ENCODE measurements at places on chromosomes 4 and X.

GRCh38 chrX:10828640-10829039, 208.3 kb upstream of the MID1 start:
- no peak for DNase-seq

- no peak for DNase-seq
Measured at GRCh38 chrX:48478806-48479205, 2.8 kb downstream of the FTSJ1 start.

DNA sequence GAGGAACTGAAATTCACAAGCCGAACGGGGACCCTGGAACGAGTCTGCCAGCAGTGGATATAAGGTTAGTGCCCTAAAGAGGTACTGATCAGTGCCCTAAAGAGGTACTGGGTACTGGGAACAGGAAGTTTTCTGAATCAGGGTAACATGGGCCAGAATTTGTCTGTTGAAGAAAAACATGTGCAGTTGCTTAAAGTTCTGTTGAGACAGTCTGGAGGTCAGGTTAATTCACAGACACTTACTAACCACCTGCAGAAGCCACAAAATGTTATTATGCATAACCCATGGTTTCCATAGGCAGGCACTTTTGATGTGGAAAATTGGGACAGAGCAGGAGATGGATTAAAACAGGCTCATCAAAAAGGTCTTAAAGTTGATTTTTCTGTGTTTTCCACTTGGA, 17.9 kb downstream of the SPIN2B start:
- DNase-seq = no peak

- no peak for DNase-seq
Measured at GRCh38 chrX:153731117-153731844, 6.6 kb downstream of the ABCD1 start.

GRCh38 chr4:172578712-172579111, 589.9 kb upstream of the GALNT7 start:
- DNase-seq = no peak

DNA sequence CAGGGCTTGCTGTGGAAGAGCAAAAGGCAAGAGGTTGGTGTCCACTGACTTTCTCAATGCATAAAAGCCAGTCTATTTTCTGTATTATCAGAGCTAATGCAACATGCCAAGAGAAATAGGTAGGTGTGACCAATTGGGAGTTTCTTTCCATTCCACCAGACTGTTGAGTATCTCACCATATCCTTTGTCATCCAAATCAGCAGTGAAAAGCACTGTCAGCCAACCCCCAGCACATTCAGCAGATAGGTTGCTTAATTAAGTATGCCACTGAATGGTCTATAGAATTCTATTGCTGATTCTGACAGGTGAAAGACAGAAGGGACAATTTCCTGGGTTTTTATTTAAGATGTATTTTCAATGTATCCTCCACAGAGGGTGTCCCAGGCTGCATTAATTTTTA, 139.8 kb downstream of the HS6ST2 start:
- DNase-seq = no peak

DNA sequence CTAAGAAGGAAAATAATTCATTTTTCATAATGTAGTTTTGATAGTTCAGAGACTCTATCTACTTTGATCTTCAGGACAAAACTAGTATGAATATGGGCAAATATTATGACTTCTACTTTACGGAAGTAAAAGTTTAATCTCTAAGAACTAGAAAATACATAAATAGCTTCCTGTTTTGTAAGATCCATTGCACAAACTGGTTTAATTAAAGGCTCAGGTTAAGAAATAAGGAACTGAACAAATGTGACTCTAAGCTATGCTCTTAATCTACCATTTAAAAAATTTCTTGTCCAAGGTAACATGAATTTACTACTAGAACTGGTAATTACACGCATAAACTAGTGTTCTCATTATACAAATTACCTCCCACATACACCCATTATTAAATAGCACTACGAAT, 360.6 kb downstream of the INPP4B start:
- DNase-seq = no peak

DNA sequence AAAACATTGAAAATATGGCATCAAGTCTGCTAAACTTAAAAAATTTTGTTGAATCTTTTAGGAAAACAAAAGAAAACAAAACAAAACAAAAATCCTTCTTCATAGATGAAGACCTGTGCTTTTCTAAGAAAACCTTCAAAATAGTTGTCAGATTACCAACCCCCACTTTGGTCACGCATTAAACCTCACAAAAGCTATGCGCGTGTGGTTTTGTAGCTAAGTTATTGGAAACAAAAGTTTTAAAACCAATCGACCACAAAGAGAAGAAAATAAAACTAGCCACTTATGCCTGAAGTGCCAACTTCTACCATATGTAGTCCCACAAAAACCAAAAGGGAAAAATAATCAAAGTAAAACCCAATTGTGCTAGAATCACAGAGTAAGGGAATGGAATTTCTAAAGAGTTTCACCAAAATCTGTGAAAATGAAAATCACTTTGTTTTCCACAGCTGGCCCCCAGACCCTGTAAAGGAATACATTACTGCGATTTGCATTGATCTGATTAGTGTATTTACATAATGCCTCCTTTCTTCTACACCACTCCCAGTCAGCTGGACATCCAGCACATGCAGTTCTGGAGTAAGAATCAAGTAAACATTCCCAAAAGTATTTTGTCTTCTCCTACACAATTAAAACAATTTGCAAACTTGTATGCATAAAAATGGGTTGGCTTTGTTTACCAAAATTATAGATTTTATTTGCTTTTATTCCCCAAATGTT, 330.1 kb upstream of the DKK2 start:
- peak; percentile 37 for DNase-seq

DNA sequence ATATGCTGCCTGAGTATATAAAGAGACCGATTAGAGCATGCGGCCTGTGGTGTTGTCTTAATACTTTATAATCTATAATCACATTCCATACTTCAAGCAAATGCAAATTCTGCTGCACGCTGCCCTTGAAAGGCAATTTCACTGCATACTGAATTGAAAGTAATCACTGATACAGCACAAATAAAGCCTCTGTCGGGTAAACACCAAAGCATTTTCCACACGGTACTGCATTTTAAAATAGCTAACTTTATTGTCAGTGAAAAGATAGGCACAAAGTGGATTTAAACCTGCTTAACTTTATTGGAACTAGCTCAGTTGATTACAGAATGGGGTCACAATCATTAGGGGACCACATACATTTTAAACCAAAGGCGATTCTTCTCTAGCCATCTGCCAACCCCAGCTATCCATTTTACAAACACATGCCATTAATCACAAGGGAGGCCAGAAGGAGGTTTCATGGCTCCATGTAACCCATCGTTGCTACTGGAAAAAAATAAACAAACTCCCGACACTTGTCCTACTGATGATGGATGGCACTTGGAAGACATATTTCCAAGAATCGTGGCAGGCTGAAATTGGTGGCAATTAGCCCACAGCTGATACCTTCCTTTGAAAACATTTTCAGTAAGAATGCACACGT, 65.9 kb downstream of the AMOT start:
- DNase-seq = no peak

GRCh38 chrX:40108162-40108958, 10.6 kb upstream of the BCOR start:
- DNase-seq = peak; percentile 56

DNA sequence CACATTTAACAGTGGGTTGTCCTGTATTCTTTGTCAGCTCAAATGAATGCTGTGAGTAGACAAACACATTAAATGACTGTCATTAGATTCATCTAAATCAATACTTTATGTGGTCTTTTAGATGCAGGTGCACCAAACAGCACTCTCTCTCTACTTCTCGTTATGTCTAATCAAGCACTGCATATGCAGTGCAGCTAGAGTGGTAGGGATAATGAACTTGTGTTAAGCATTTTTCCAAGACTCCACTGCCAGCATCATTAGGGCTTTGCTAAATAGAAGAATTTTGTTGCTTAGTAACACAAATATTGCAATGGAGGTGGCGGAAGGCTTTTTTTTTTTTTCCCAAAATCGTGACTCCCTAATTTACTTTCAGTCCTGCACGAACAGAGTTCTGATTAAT, 447.0 kb upstream of the GALNT7 start:
- DNase-seq = no peak

- peak; percentile 27 for DNase-seq
Measured at GRCh38 chr4:102449751-102450352, 51.3 kb upstream of the NFKB1 start.

DNA sequence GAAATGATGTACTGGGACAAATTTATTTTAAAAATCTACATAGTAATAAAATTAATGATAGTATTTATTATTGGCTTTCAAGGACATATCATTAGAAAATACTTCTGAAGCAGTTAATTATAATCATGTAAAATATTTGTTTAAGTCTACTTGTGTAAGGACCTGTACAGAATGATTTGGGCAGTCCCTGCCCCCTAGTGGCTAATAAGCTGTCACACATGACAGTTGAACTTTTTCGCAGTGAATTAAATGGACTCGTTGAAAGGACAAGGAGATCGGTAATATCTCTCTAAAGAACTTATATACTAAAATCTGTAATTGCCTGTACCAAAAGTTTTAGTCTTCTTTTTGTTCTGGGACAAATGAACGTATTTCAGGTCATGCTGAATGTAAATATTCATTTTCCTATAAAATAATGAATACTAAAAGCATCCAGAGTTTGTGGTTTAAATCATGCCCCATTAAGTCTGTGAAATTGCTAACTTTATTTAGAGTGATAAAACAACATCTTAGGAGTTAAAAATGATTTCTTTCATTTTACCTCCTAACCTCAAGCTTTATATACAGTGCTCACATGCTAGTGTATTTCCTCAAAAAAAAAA, 13.6 kb downstream of the EXOC1 start:
- DNase-seq = peak; percentile 74

DNA sequence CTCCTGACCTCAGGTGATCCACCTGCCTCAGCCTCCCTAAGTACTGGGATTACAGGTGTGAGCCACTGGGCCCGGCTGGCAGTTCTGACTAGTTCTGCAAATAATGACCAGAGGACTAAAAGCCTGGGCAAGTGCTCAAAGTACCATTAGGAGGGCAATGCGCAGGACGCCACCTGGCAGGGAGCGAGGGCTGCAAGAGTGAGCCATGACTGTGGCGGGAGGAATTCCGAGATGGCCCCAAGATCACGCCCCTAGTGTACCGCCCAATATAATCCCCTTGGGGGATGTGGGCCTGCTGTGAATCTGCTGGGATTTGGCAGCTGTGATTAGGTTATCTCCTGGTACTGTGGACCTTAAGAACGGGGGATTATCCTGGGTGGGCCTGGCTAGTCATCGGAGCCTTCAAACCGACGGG, 26.2 kb upstream of the GPR78 start:
- DNase-seq = no peak

- DNase-seq = no peak
Measured at GRCh38 chr4:139799615-139800014, 134.0 kb downstream of the MGST2 start.

- no peak for DNase-seq
Measured at GRCh38 chr4:108465886-108466500, 154.4 kb upstream of the RPL34 start.

- DNase-seq = no peak
Measured at GRCh38 chrX:96244955-96245354, 439.7 kb upstream of the DIAPH2 start.

GRCh38 chrX:107628662-107629539, 591 bp downstream of the PRPS1 start:
- peak; percentile 24 for DNase-seq

- DNase-seq = no peak
Measured at GRCh38 chrX:23981711-23982110, 45.3 kb downstream of the KLHL15 start.

- DNase-seq = no peak
Measured at GRCh38 chrX:2500803-2501558, at the start of the genes DHRSX and ZBED1. Gene DHRSX (minus strand): TSS chrX:2500976. CDS start chrX:2500925, 51 bp downstream. Gene ZBED1 (minus strand): TSS chrX:2500976. CDS start chrX:2490719, 10,257 bp downstream.

DNA sequence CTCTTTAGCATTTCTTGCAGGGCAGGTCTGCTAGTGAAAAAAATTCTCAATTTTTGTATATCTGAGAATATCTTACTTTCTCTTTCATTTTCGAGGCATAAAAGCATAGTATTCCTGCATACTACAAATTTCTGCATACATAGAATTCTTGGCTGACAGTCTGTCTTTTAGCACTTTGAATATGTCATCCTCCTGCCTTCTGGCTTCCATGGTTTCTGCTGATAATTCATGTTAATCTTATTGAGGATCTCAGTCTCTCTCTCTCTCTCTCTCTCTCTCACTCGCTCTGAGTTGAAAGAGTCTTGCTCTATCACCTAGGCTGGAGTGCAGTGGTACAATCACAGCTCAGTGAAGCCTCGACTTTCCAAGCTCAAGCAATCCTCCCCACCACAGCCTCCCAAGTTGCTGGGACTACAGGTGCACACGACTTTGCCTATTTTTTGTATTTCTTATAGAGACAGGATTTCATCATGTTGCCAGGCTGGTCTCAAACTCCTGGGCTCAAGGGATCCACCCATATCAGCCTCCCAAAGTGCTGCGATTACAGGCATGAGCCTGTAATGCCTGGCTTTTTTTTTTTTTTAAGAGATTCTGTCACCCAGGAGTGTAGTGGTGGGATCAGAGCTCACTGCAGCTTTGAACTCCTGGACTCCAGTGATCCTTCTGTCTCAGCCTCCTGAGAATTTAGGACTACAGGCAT, 161.3 kb downstream of the FNIP2 start:
- no peak for DNase-seq

DNA sequence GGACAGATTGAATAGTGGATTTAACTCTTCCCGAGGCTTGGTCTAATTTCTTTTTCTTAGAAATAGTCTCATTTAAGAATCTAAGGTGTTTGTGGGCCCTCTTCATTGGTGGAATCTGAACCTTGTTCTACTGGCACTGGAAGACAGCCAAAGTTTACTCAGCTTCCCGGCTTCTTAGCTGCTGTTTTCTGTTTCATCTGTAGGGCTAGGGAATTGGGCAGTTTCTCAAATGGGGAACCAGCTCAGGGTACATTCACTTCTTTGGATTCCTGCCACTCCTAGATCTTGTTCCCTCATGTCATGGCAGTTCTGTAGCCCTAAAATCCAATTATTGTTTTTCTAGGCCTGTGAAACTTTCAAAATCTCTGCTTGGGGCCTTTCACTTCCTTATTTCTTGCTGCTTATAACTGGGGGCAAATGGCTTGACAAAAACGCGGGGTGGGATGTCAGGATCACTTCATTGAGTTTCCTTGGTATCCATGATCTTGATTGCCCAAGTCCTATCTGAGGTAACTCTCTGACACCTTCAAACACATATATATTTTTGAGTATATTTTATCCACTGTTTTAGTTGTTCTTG, 985.0 kb downstream of the C4orf33 start:
- no peak for DNase-seq

GRCh38 chr4:112038861-112039260, 106.4 kb upstream of the FAM241A start:
- DNase-seq = no peak

GRCh38 chrX:46754586-46755061, 4.3 kb downstream of the SLC9A7 start:
- peak; percentile 2 for DNase-seq

DNA sequence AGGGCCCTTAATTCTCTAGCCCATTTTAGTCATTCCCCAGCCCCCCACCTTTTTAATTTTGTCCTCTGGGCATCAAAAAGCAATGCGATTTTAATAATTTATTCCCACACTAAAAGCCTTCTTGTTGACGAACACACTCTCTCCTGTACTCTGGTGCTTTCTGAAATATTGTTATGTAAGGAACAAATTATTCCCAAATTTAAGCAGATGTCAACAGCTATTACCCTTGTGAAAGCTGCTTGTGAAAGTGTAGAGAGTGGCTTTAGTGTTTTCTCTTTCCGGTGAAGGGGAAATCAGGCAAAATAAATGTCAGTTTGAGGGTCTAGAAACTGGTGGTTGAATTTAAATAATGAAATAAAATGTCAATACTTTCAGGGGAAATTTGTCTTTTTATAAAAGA, 221.2 kb upstream of the CNKSR2 start:
- no peak for DNase-seq

Measured in NCI-H526 (cell line).